ENCODE measurements at places on chromosomes 3 and 15.

- DNase-seq: no peak
These were observed 27.6 kb downstream of the RUBCN start for GRCh38 chr3:197709135-197709534.

DNA sequence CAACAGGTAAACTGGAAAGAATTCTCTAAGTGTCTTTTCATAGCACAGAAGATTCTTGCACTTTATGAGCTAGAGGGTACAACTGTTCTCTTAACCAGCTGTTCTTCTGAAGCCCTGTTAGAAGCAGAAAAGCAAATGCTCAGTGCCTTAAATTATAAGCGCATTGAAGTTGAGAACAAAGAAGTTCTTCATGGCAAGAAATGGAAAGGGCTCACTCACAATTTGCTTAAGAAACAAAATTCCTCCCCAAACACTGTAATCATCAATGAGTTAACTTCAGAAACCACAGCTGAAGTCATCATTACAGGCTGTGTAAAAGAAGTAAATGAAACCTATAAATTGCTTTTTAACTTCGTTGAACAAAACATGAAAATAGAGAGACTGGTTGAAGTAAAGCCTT is 19.6 kb downstream of the PARP14 start:
- DNase-seq: no peak

DNA sequence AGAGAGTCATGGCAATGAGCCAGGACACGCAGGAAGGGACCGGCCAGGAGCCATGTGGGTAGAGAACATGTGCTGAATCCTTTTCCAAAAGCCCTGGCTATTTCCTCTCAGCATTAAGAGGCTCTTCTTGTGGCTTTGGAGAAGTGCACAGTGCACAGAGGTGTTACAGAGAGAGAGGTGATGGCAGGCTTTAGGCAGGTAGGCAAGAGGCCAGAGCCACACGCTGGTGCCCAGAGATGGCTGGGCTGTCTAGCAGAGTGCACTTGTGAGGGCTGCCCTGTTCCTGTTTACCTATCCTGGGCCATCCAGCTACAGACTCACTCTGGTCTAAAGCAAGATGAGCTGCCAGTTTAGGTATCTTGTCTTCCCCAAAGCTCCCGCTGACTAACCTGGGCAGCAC is 402.6 kb downstream of the OCA2 start:
- DNase-seq: no peak

DNA sequence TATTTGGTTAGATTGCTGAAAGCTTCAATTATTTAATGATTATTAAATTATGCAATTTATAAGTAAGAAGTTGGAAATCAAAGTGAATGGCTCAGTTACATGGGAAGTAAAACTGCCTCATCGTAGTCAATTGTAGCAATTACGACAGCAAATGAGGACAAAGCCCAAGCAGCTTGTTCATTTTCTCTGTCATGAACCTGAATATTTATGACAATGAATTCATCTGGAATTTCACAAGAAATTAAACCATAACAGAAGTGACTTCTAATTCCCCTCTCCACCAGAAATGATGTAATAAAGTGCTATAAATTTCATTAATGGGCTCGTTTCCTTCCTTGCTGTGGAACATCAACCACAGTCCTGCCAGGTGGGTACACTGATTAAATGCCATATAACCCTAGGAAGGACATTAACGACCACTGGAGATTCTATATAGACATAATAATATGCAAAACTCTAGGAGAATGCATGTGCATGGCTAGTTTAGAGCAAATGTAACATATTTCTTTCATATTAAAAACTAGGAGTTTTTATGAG is 273.8 kb upstream of the DCBLD2 start:
- peak; percentile 56 for DNase-seq

- peak; percentile 60 for DNase-seq
These were observed 493.4 kb upstream of the TGFBR2 start for GRCh38 chr3:30112902-30113484.

GRCh38 chr3:187610981-187611511 is 59.1 kb downstream of the SST start:
- DNase-seq: peak; percentile 22

DNA sequence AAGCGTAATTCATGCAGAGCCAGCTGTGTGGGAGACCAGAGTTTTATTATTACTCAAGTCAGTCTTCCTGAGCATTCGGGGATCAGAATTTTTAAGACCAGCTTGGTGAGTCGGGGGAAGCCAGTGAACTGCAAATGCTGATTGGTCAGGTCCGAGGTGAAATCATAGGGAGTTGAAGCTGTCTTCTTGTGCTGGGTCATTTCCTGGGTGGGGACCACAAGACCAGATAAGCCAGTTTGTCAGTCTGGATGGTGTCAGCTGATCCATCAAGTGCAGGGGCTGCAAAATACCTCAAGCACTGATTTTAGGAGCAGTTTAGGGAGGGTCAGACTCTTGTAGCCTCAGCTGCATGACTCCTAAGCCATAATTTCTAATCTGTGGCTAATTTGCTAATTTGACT is 228.1 kb upstream of the ATP10A start:
- DNase-seq: no peak

DNA sequence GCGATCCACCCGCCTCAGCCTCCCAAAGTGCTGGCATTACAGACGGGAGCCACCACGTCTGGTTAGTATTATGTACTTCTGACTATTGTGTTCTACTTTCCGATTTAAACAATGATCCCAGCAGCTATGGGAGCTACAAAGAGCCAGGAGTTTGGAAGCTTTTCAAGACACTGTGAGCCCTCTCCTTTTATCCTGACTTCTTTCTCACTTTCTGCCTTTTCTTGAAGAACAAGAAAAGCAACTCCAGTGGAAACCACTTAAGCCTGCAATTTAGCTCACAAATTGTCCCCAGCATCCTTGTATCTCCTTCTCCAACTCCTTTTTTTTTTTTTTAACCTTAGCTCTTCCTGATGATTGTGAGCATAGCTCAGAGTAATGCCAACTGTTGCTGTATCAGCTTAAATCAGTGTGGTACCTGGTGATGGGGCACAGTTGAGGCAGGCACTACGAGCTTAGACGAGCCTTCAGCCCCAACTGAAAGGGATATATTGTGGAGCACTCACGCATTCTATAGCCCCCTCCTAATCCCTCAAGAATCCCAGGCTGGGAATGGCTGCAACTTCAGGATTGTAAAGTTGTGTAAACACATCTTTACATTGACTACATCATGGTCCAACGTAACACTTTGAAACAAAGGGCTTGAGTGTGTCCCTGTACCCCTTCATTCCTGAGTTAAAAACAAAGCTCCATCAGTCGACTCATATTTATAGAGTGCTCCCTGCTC is 677.0 kb downstream of the FHIT start:
- no peak for DNase-seq

DNA sequence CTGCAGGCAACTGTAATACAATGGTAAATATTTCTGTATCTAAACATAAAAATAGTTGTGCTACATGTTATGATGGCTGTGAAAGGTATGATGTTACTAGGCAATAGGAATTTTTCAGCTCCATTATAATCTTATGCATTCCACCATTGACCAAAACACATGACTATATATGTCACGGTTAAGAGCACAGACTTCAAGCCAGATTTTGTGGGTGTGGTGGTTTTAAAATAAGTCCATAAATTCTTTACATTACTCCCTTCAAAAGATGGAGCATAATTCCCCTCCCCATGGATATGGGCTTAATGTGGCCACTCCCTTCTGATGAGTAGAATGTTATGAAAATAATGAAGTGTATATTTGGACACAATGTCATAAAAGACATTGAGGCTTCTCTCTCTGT is 88.4 kb upstream of the TBC1D5 start:
- DNase-seq: peak; percentile 81

DNA sequence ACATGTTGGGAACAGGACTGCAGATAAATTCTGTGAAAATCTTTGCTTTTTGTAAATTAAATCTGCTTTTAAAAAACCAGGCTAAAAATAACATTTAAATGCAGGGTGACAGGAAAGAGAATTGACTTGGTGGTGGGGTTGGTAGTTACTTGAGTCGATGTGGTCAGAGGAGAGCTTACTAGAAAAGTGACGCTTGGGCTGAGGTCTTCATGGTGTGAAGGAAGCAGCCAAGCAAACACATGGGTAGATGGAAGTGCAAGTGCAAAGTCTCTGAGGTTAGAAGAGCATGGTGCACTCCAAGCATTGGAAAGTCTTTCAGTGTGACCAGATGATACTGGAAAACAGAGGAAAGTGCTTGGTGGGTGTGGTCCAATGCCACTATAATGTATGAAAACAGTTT is 86.4 kb upstream of the THBS1 start:
- no peak for DNase-seq

DNA sequence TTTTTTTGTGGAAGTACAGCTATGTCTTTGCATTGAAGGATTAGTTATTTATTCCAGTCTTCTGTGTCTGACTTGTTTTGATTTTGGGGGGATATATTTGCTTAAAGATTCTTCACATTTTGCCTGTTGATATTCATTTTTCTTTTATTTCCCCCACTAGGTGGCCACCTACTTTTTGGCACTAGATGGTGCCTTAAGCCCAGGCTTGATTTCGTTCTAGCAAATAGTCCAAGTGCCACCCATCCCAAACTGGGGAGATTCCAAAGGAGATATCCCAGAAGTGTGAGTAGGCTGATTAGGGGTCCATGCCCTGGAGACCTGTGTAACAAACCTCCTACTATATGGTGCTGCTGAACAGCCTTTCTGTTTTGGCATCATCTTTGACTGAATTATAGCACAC is 80.0 kb upstream of the SPATA16 start:
- DNase-seq: no peak

DNA sequence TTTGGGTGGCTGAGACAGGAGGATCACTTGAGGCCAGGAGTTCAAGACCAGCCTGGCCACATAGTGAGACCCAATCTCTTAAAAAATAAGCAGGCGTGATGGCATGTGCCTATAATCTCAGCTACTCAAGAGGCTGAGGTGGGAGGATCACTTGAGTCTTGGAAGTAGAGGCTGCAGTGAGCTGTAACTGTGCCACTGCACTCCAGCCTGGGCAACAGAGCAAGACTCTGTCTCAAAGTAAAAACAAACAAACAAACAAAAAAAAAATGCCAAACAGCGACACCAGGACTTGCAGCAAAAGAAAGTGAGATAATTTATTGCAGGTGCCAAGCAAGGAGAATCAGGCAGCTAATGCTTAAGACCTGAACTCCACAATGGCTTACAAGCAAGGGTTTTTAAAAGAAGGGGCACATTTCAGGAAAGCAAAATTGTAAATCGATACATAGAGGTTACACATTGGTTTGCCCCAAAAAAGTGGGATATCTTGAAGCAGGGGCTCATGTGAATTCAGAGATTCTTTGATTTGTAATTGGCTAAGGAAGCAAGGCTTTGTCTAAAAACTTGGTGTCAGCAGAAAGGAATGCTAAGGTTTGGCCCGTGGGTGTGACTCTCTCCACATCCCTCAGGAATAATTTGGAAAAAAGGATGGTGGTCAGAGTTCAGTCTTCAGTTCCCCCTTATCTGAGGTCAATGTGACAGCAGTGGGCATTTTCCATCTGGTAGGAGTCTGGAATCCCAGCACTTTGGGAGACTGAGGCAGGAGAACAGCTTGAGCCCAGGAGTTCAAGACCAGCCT is 5.2 kb upstream of the MPI start:
- peak; percentile 35 for DNase-seq

GRCh38 chr3:42014921-42015533 is 53.1 kb upstream of the ULK4 start:
- DNase-seq: peak; percentile 41

DNA sequence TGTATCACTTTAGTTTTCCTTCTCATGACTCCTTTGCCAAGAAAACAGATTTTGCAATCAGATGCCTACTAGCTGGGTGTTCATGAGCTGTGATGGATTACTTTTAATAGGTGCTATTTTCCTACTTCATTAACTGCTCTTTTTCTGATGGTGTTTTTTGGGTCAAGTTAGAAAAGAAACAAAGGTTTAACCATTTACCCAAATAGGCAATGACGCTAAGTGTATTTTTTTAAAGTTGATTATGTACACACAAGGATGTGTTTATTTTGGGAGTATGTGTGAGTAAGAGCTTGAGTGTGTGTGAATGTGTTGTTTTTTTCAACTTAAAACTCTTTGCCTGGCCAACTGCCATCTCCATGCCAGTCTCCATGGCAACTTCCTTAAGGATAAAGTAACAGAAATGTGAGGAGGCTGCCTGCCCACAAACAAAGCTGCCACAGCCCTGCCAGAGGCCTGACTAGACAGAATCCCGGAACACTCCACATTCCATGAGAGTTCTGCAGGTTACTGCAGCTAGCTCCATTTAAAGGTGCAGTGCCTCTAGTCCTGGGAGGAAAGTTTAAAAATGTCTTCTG is 215.6 kb upstream of the RBMS3 start:
- DNase-seq: peak; percentile 92

- DNase-seq: peak; percentile 71
These were observed 101.5 kb downstream of the SHQ1 start for GRCh38 chr3:72746430-72747411.

DNA sequence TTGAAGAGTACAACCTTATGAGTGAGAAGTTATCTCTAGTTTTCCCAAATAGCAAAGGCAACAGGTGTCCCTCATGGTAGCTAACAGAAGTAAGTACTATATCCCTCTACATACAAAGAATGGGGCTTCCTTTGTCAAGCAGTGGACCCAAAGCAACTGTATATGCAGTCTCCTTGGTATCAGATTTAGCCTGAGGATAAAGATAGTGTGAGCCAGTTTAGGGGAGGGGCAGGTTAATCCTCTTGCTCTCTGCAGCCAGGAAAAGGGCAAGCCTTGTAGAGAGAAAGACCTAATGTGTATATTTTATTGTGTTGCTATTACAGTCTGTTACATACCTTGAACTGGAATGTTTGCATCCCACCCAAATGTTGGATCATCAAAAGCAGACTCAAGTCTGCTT is 117.9 kb upstream of the COL8A1 start:
- DNase-seq: no peak

DNA sequence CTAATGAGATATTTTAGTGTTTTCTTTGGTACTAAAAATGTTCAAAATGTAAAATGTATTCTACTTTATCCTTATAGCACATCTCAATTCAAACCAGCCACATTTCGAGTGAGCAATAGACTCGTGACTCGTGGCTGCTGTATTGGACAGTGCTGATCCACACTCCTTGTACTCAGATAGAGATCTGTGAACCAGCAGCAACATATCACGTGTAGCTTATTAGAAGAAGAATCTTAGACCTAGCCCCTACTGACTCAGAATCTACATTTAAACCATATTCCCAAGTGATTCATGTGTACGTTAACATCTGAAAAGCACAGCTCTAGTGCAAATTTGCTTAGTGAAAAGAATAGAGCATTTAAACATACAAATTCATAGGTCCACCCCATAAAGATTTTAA is 130.9 kb downstream of the IL1RAP start:
- peak; percentile 72 for DNase-seq

GRCh38 chr3:69094467-69095205 is 9.9 kb downstream of the ARL6IP5 start:
- peak; percentile 68 for DNase-seq

DNA sequence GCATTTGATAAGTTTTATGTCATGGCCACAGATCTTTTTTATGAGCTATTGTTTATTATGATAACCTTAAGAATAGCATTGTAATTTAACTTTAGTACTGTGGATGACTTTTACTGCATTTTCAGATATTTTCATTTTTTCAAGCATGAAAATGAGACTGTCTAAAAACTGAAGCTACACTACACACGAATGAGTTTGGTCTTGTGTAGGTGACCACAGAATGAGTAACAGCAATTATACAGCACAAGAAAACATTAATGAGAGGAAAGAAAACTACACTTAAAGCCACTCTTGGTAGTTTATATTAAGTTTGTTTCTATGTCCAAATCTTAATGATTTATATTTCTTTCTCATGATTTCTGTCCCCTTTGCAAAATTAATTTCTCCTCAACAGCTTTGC is 809.2 kb downstream of the NAALADL2 start:
- DNase-seq: no peak

GRCh38 chr15:77852241-77853007 is 219.7 kb upstream of the LINGO1 start:
- no peak for DNase-seq

All from fibroblast of upper back skin (primary cell).